ENCODE measurements at places on chromosomes 6 and 20.
A peak's percentile ranks its signal among the peaks of the same experiment; 100 is the strongest.

GRCh38 chr20:62266340-62266739 is 28.0 kb downstream of the OSBPL2 start:
- DNase-seq = no peak

GRCh38 chr20:47821481-47822100 is 36.3 kb upstream of the SULF2 start:
- DNase-seq = no peak

- DNase-seq = no peak
These were observed 50.2 kb downstream of the TMEM242 start for GRCh38 chr6:157272866-157273755.

DNA sequence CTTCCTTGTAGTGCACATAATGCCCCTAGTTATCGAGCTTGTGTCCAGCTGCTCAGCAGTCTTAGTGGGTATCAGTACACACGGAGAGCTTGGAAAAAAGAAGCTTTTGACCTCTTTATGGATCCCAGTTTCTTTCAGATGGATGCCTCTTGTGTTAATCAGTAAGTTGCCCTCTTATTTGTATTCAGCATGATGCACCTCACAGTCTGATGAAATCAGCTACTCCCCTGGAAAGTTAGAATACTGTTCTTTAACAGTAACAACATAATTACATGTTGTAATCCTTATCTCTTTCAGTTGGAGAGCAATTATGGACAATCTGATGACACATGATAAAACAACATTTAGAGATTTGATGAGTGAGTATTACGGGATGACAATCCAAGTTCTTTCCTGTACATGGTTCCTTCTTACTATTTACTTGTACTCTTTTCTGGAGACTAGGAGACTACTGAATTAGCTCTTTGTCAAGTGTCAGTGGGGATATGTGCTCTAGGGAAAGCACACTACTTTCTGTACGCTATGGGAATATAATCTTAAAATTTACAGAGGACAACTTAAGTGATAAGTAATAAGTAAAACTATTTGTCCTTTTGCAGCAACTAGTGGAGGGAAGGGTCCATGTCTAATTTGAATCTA is 39.1 kb downstream of the PGM3 start:
- no peak for DNase-seq

GRCh38 chr20:17646209-17646960 is 35.7 kb downstream of the RRBP1 start:
- DNase-seq = no peak

DNA sequence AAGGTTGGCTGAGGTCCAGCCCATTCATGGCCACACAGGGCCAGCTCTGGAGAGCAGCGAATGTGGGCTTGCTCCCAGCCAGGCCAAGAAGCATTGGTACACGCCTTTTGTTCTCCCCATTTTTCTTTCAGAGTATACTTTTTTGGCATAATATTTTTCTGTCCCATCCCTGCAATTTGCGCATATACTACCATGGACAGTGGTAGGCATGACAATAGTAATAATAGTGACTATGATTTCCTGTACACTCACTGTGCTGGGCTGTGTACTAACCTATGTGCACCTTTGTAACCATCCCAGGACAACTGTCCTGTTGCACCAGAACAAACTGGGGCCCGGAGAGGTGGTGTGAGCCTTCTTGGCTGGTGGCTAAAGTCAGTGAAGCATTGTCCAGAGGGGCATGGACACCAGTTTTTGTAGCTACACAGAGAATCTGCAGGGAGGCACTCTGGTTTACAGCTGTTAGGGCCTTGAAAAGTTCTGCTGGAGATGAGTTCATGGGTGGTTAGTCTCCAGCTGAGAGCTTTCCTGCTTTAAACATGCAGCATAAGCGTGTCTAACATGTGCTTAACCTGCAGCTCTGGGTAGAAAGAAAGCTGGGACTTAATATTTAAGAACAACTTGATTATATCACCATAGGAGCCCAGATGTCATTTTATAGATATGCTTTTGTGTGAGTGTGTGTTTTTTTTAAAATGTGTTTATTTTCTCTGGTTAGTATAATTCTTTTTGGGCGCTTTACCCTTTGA is 38.2 kb downstream of the DTD1 start:
- no peak for DNase-seq

- DNase-seq = no peak
These were observed 78.2 kb upstream of the SULF2 start for GRCh38 chr20:47863315-47863965.

- no peak for DNase-seq
These were observed 261.5 kb downstream of the EYA4 start for GRCh38 chr6:133502441-133503335.

DNA sequence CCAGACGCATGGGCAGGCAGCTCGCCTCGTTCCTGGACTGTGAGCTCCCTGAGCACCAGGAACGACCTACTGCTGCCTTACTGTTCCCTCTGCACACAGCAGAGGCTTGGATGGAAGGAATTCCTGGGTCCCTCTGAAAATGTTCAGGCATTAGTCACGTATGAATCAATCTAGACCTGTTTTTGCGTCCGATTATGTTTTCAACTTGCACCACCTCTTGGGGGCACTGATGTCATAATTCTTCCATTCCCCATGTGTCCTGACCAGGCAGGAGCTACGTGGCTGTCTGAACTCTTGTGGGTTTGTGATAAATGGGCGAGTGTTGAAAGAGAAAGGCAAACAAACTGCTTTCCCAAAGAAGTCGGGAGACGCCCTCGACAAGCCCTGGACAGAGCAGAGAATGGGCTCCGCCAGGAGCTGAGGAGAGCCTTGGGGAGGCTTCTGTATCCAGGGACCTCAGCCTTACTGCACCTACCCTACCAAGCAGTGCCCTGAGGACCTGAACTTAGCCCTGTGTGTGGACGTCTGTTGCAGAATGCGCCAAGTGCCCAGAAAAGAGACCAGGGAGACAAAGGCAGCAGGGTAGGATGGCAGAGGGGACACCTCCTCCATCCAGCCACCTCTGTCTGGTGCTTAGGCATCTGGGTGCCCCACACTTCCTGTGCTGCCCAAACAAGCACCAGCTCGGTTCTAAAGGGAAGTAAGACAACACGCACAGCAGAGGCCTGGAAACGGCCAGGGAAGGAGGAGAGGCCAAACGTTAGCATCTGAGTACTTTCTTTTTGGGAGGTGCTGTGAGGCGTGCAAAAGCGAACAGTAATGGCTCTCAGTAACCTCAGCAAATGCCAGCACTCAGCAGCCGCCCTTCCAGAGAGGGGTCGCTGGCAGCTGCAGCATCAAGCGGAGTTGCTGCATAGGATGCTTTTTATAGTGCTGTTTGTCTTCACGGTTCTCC is 124.2 kb downstream of the LY86 start:
- no peak for DNase-seq

DNA sequence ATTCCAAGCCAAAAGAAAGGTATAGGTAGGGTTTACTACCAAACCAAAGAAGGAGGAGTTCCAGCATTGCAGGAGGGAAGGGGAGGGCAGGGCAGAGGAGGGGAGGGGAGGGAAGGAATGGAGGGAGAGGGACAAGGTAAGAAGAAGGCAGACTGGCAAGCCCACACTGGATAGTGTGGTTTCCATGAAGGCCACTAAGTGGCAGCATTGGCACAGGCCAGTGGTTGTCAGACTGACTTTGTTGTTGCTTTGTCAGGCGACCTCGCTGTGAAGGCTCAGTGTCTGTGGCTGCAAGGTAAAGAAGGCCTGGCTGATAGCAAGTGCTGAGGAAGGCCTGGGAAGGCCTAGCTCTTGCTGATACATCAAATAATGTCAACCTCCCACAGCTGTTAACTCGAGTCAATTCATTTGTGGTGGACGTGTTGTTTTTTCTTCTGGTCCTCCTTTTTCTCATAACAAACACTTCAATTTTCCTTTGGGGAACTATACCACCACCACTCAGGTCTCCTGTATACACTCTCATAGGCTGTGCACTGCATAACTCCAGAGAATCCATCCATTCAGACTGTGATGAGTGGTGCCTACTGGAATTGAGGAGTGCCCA is 7.7 kb upstream of the ZNF334 start:
- no peak for DNase-seq

- no peak for DNase-seq
These were observed 189.6 kb downstream of the GJA10 start for GRCh38 chr6:90083891-90084290.

DNA sequence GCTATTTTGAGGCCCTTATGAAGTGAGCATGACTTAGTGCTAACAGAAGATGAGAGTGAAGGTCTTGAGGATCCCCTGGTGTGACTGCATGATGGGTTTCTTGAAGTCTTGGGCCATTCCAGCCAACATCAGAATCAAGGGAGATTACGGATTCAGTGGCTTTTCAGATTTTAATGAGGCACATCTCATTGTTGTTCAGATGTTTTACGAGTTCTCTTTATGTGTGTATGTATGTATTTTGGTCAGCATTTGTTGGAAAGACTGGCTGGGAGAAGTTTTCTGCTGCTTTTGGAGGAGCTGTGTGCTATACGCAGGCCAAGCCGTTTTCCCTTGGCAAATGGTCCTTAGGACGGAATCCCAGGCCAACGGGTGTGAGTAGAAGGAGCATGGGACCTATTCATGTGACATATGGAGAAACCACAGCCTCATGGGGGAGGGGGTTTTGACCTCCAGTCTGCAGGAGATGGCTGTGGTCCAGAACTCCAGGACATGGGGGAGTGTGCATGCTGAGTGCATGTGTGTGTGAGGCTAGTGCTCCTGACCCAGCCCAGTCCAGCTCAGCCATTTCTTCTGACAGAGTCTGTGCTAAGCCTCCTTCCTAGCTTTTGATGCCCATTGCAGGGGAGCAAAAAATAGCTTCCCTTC is 35.3 kb downstream of the CHMP4B start:
- DNase-seq = peak; percentile 26
